Neural crest cell (in vitro differentiated cells): ENCODE measurements at places on chromosomes 2 and 18. TPM values are rescaled to one million over a fixed set of nuclear protein-coding genes. Genes with fewer than 3 reads are reported as not detected.

GRCh38 chr2:170369894-170370293 lies 191.9 kb downstream of the MYO3B start:
- H3K27me3 ChIP-seq, result peaks cover 74% of the 10 kb centered on the region
- H3K4me1 ChIP-seq, result peaks cover 6% of the 10 kb centered on the region
- H3K27ac ChIP-seq, result no peak overlapping the region

- H3K27me3 ChIP-seq, result no peaks in the 10 kb centered on the region
- H3K4me1 ChIP-seq, result peaks cover 13% of the 10 kb centered on the region
- no peak overlapping the region for H3K4me3 ChIP-seq
- peaks cover 6% of the 10 kb centered on the region for H3K36me3 ChIP-seq
- no peak overlapping the region for H3K27ac ChIP-seq
Measured at GRCh38 chr2:111652038-111652437, 232.0 kb downstream of the ANAPC1 start.

Gene CKAP2L
- 27.4 and 31.3 TPM in 2 replicates for total RNA-seq

GRCh38 chr18:22975508-22975907 lies 42.4 kb downstream of the RBBP8 start:
- no peak for DNase-seq
- H3K27me3 ChIP-seq, result no peaks in the 10 kb centered on the region
- no peak overlapping the region for H3K27ac ChIP-seq
- no peak overlapping the region for H3K4me3 ChIP-seq
- H3K4me1 ChIP-seq, result peaks cover 27% of the 10 kb centered on the region

Gene SLC5A7
- 2.7 and 3.0 TPM in 2 replicates for total RNA-seq
